ENCODE measurements at places on chromosomes 7 and 10.

DNA sequence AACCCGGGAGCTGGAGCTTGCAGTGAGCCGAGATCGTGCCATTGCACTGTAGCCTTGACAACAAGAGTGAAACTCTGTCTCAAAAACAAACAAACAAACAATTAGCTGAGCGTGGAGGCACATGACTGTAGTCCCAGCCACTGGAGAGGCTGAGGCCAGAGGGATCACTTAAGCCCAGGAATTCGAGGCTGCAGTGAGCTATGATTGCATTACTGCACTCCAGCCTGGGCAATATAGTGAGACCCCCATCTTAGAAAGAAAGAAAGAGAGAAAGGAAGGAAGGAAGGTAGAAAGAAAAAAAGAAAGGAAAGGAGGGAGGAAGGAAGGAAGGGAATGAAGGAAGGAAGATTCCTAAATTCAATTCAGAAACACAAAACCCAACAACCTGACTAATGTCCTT, 141.3 kb upstream of the TNRC18 start:
- DNase-seq, result no peak

GRCh38 chr10:129932751-129933433, 31.2 kb downstream of the EBF3 start:
- DNase-seq, result no peak

DNA sequence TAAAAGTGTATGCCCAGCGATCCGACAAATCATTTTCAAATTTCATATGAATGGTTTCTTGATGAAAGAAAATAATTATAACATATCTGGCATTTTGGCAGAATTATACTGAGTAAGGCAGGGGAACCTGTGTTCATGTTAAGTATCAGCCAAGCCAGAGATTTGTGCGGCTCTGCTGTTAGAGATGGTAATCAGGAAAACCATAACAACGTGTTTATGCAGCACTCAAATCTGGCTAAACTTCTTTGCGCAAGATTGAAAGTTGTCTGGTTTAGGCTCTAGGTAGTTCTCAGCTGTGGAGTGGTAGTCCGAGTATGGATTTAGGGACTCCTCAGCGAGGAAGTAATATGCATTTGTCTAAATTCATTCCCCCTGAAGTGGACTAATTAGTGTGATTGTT, 8.9 kb upstream of the CTBP2 start:
- DNase-seq, result no peak

- no peak for DNase-seq
Observed at GRCh38 chr10:131830446-131831130, 70.2 kb upstream of the PPP2R2D start.

DNA sequence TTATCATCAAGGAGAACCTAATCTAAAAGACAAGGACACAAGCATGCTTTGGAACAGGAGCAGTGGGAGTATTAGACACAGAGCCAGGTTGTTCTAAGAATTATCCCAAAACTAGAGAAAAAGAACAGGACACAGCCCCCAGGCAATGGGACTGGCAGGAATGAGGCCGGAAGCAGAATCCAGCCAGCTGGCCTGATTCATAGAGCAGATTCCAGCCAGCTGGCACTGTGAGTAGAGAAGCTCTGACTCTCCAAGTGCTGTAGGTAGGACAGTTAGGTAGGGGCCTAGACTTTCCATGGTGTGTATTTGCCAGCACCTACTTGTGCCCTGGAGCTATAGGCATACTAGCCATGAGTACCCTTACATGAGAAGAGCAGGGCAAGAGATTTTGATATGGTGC, 13.3 kb upstream of the RAB18 start:
- no peak for DNase-seq

DNA sequence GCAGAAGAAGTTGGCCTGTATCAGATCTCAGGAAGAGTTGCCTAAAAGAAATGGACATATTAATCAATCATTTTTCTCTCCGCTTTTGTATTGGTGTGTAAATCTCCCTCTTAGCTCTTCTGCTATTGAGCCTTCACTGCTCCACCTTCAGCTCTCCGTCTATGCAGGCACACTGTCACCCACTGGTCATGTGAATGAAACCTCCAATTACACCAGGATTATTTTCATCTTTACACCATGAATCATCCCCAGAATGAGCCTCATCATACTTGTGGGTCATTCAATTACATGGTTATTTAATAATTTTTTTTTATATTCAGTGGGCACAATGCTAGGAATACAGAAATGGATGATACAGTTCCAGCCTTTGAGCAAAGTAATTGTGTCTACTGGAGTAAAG, 92.6 kb downstream of the LRRC4 start:
- DNase-seq, result no peak

GRCh38 chr7:69426705-69427104, 171.6 kb upstream of the AUTS2 start:
- DNase-seq, result no peak

DNA sequence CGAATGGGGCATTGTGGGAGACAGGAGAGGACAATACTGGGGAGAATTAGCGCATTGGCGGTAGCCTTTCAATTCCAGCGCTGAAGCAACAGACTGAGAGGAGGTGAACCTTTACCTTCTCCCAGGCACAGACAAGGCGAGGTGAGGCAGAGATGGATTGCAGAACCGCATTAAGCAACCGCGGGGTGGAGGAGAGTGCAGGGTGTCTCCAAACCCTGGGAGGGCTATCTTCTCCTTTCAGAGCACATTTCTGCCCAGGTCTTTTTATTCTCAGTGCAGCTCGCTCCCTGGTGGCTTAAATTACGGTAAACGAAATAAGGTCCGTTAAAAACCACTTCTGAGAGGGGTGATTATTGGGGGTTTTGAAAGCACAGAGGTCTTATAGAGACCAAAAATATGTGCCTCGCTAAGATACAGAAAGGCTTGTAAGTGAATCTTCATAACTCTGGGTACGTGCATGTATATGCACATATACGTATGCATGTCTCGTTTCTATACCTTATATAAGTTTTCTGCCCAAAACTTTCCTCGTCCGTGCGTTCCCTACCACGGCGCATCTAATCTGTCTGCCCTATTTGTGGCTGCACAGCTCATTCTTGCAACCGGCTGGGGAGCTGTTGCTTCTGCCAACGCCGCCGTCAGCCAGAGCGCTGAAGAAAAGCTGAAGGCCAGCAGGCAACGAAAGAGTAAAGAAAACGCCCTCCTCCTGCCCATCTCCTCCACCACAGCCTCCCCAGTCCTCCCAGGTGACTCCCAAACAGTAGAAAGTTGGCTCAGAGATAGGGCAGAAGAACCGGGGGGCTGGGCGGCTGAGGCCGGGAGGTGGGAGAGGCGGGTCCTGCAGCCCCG, 895 bp upstream of the ZNF804B start:
- DNase-seq, result no peak

DNA sequence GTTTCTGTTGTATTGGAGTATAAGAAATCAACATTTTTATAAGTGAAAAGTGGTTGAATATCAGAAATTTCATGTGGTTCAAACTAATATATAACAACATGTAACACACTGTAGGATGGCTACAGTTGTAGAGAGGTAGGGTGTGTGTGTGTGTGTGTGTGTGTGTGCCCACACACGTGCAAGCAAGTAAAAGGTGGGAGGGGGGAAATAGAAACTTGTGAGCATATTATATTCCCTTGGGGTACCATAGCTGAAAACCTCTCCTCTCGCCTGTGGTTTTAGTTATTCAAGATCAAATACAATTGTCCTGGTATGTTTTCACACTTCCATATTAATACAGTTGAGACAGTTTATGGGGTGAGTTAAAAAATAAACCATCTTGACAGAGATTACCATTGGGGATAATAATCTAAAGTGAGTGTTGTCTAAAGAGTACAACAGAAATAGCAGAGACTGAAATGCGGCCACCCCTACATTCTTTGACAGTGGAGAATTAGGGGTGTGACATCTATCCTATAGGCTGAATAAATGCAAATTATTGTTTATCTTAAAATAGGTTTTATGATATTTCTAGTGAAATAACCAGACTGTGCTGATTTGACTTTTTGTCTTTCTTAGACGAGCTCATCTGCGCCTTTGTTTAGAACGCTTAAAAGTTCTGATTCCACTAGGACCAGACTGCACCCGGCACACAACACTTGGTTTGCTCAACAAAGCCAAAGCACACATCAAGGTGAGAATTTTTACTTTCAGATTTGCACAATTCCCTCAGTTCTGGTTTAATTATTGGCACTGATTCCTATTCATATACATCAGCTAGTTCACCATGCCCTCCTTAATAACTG, 25.9 kb downstream of the SMNDC1 start:
- DNase-seq, result no peak

GRCh38 chr7:486216-486743, 33.4 kb downstream of the PDGFA start:
- DNase-seq, result no peak

DNA sequence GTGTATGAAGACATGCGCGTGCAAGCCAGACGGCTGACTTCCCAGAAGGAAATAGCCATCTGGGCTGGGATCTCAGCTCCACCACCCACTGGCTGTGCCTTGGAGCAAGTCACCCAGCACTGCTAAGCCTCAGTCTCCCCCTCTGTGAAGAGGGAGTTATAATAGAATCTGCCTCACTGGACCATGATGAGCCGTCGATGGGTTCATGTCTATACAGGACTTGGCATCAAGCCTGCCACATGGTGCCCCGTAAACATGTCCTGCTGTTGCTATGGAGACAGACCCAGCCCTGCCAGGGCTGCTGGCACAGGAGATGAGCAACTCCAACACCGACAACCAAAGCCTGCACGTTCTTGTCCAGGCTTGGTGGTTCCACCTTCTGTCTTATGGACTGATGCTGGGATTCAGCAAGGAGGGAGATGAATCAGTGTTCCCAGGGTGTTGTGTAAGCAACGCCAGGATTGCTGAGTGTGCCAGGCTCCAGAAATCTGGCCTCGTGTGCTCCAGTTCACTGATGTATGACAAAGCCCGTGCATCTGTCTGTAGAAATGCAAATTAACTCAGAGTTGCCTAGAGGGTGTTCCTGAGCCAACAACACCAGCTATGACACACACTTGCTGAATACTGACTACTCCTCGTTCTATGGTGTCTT, 5.6 kb downstream of the GPR15LG start:
- no peak for DNase-seq

DNA sequence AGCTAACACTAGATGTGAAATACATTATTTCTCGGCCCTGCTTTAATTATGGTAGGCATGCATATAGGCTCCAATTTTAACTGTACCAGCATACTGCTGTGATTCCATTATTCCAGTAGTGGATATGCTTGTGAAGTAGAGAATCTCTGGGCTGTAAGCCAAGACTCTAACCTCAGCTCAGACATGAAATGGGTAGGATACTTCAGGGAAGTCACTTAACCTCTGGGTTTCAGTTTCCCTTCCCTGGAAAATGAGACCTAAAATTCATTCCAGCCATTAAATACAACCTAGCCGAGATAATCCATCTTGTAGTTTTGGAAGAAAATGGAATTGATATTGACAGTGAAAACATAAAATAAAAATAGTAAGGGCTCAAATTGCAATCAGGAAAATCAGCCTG, 59.6 kb upstream of the TRIL start:
- DNase-seq, result no peak

- no peak for DNase-seq
Observed at GRCh38 chr7:32066441-32066840, 3.8 kb downstream of the PDE1C start.

- no peak for DNase-seq
Observed at GRCh38 chr7:70143075-70144044, 545.1 kb downstream of the AUTS2 start.

- no peak for DNase-seq
Observed at GRCh38 chr7:82036146-82036886, 266.5 kb upstream of the HGF start.

- no peak for DNase-seq
Observed at GRCh38 chr10:106043863-106044262, 1120.6 kb downstream of the SORCS1 start.

- DNase-seq, result no peak
Observed at GRCh38 chr7:130491841-130492522, at the start of gene MEST. Gene MEST, plus strand, starts transcription at chr7:130492085. Its CDS starts 229 bp downstream, at chr7:130492314.

Data from stimulated activated CD4-positive, alpha-beta T cell treated with anti-CD3 and anti-CD28 coated beads, Interleukin-1b, Interleukin-23, amount 100 ng/mL, for 1 hour (primary cell).